ENCODE measurements at places on chromosomes 2 and 18.

DNA sequence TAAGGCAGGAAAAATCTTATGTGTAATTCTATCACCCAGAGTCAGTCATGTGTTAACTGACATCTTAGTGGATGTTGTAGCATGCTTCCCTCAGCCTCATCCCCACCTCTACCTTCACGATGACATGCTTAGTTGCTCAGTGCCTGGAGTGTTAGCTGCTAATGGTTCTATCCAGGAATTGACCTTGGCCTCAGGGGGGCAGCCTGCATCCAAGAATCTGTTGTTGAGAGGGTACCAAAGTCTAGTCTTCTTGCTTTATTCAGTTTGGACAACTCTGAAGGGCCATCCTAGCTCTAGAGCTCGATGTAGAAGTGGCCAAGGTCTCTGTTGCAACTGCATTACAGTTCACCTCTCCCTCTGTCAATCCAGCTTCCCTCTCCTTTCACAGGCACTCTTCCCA is 61.2 kb downstream of the ACYP2 start:
- DNase-seq = no peak

DNA sequence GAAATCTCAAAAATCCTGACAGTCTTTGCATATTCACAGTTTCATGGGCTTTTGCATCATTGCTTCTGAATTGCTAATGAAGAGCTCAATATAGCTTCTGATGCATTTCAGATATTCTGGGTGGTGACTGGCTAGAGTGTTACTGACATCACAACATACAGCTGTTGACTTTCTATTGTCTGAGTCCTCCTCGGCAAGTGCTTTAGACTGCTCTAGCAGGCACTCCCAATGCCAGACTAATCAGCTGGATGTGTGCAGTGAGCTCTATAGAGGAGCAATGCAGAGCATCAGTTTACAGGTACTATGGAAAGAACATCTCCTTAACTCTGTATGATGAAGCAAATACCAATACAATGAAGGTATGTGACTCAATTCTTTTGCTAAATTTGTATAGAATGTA is 54.9 kb downstream of the R3HDM1 start:
- no peak for DNase-seq

GRCh38 chr2:11705063-11705462 is 35.1 kb upstream of the NTSR2 start:
- no peak for DNase-seq

- no peak for DNase-seq
These were observed 52.8 kb upstream of the HAAO start for GRCh38 chr2:42844901-42845821.

DNA sequence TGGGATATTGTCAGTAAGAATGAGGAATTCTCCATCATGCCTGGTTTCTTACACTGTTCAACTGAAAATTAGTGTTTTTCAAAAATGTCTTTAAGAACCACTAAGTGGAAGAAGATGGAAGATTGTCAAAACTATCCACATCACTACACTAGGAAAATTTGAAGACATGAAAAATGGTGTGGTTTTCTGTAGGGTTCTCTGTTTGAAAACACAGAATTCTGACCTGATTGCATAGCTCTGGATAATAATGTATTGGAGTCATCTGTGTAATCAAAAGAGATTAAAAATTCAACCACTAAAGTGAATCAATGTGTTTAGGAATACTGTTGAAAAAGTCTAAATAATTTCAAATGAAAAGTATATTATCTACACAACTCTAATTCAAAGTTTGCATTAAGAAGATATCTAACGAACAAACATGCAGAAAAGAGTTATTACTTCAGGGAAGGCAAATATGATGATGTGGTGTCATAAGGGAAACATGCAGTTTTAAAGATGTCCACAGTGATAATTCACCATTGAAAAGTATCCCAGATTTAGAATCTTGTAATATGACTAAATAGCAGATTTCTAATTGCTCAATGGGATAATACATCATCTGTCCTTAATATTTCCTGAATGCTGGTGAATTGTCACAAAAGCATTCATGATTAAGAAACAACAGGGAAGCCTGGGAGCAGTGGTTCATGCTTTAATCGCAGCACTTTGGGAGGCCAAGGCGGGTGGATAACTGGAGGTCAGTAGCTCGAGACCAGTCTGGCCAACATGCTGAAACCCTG is 116.9 kb downstream of the ERBB4 start:
- DNase-seq = no peak

DNA sequence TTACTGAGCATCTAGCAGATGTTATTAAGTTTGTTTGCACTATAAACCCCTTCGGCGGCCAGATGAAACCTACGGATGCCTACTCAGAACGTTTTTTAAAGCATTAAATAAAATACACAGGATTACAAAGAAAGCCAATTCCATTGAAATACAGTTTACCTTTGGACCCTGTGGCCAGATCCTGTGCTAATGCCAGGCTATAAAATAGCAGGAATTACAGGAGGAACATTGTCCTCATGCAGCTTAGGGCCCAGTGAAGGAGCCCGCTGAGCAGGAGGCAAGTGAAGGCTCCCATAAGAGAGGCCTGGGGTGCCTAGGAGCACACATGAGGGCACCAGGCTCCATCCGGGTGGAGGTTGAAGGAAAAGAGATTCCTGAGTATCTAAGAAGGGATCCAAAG is 310.4 kb downstream of the MTX2 start:
- no peak for DNase-seq

DNA sequence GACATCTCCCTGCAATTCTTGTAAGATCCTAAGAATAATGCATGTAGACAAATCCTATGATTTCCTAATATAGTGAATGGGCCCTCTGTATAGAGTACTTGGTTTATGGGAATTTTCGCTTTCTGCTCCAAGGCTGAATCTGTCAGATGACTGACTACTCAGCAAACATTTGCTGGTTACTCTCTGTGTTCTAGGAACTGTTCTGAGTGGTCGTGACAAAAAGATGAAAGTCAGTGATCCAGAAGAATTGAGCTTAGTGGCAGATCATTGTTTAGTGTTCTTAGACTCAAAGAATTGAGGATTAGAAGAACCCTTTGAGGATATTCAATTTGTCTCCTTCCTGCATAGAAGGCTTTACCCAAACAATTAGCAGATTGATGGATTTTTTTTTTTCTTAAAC is 10.0 kb downstream of the XRCC5 start:
- DNase-seq = no peak

DNA sequence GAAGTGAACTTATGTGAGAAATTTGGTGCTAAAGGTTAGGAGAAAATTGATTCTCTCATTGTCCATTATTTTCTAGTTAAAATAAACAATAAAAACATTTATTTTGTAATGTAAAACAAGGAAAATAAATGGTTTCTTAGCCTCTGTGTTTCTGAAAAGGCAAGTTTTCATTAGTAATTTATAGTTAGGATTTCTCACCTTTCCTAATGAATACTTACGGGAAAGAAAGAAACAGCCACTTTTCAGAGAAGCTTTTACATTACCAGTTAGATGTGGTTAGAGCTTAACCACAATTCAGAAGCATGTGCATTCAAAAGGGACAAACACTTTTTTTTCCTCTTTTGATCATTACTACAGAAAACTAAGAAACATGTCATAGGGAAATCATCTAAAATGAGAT is 18.8 kb downstream of the NEMP2 start:
- no peak for DNase-seq

- DNase-seq = no peak
These were observed 30.1 kb downstream of the MROH2A start for GRCh38 chr2:233807966-233808935.

- DNase-seq = no peak
These were observed 1.0 kb upstream of the HDAC4 start for GRCh38 chr2:239401881-239402233.

DNA sequence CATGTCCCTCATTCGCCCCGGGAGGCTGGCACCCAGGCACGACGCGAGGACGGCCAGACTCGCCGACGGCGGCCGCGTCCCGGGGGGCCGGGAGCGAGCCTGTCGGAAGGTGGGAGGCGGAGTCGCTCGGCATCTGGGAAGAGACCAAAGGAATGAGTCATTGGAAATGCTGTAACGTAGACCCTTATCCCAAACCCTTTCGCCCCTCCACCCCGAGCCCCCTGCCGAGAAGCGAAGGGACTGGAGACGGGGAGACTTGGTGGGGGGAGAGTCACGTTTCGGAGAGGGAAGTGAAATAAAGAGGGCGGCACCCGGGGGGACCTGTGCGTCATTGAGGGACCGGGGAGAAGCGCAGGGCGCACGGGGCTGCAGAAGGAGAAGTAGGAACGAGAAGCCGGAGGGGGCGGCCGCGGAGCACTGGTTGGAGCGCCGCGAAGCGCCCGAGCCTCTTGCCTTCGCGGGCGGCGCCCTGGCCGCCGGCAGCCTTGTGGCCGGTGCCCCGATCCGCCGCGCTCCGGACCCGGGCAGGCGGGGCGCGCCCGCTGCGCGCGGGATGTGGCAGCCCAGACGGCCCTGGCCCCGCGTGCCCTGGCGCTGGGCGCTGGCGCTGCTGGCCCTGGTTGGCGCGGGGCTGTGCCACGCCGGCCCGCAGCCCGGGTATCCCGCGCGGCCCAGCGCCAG is at the start of gene EMILIN2:
EMILIN2 (plus strand) TSS at position 371 of the 681 bp plus-strand sequence; CDS start at position 554, 183 bp downstream.
- DNase-seq = peak; percentile 13

GRCh38 chr2:224004105-224004695 is 34.9 kb downstream of the SERPINE2 start:
- DNase-seq = no peak

- DNase-seq = no peak
These were observed 51.8 kb downstream of the PSD4 start for GRCh38 chr2:113225263-113226259.

Data from stimulated activated CD8-positive, alpha-beta memory T cell treated with anti-CD3 and anti-CD28 coated beads, Interleukin-15, amount 100 ng/mL, for 48 hours (primary cell).